ENCODE measurements at places on chromosomes 5 and 9. TPM values are rescaled to one million over a fixed set of nuclear protein-coding genes. Genes with fewer than 3 reads are reported as not detected.

GRCh38 chr5:59542851-59543820 lies 350.4 kb downstream of the PDE4D start:
- DNase-seq: no peak

DNA sequence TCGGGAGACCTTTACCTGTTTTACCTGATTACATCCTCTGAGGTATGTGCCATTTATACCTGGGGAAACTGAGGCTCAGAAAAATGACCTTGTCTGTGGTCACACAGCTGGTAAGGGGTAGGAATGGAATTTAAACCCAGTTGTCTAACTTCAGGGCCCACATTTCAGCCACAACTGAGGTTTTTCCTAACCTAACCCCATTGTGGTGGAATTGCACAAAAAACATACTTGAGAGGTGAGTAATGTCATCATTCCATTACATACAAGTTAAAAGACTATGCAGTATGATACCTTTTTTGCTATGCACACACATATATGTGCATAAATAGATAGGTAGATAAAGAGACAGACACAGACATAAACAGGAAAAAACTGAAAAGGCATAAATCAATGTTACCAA lies 14.1 kb downstream of the FGF1 start:
- DNase-seq: no peak

DNA sequence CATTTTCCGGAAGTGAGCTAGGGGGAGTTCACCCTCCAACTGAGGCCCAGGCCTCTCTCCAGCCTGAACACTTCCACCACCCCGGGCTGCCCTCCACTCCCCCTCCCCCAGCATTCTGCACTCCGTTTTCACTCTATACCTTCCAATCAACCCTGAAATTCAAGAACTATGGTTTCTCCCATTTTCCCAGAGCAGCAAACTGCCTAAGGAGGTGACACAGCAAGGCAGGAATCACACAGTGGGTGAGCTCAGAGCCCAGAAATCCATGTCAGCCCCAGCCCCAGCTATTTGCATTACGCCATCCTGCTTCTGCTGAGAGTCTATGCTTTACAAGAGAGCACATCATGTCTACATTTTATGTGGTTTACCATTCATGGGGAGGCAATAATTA lies 11.9 kb downstream of the MSX2 start:
- no peak for DNase-seq

GRCh38 chr5:72634444-72634843 lies 127.2 kb upstream of the ZNF366 start:
- no peak for DNase-seq

DNA sequence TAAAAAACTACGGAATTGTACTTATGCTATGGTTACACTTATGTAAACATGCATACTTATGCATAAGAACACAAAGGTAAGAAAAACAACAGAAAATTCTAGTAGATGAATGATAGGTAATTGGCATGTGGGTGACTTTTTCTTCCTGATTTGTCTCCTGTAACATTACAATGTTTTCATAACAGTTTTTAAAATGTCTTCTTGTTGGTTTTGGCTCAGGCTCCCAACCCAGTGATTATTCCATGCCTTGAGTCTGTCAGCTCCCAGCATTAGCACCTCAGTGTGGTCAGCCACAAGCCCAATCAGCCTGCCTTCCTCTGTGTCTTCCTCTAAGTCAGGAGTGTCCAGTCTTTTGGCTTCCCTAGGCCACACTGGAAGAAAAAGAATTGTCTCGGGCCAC lies 7.9 kb upstream of the FOXE1 start:
- no peak for DNase-seq

GRCh38 chr5:114789773-114790402 lies 379.8 kb downstream of the TRIM36 start:
- DNase-seq: no peak

DNA sequence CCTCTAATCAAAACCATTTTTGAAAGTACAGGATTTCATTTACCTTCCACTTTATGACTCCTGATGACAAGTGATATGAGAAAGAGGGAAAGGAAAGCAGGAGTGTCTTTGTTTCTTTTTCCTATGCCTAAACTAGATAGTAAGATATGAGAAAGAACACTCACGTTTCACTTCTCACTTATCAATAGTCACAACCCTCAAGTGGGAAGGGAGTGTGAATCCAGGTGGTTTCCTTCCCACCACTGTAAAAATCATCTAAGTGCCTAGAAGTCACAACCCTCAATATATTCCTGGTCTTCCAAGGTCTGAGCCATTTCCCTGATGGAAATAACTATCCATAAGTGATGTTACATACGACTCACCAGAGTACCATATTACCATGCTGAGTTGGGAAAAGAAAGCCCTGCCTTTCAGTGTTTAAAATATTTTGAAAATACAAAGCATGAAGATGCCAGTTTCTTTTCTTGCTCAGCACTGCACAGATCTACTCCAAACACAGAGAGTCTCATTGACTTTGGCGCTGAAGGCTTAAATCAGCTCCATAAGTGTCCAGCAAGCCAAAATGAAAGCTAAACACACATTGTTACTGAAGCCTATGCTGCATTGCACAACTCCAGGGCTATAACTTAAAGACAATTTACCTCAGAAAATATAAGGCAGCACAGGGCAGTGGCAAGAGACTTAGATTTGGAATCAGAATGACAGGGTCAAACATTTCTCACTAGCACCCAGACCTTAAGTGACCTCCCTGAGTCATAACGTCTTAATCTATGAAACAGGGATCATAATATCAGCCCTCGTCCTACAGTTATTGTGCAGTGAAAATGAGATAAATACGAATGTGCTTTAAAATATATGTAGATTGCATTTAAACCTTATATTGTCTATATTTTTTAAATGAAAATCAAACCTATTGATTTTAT lies 301.2 kb downstream of the KIAA0825 start:
- no peak for DNase-seq

- no peak for DNase-seq
Measured at GRCh38 chr9:38249587-38250210, 142.8 kb upstream of the ALDH1B1 start.

DNA sequence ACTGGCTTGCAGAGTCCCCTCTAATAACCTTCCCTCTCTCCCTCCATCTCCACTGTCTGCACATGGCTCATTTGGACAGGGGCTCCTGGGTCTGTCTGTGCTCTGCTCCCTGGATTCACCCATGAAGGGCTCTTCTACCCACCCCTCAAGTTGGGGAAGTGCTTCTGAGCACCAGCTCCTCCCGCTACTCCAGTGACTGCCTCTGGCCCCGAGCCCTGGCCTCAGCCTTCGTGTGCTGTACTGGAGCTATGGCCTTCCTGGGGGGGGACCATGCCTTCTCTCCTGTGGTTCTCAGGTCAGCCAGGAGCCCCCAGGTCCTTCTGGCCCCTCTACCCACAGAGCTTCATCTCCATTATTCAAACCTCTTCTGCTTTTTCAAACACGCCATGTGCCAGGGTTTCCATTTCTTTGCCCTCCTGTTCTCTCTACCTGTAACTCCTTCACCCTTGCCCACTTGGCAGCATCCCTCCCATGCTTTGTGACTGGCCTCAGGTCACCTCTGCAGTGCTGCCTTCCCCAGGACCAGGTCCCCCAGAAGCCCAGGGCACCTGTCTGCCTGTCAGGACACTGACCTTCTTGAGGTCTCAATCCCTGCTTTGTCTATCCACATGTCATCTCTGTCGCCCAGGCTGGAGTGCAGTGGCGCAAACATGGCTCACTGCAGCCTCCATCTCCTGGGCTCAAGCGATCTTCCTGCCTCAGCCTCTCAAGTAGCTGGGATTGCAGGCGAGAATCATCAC lies 9.5 kb downstream of the SH3PXD2B start:
- no peak for DNase-seq

- DNase-seq: no peak
Measured at GRCh38 chr5:77426670-77427069, 65.4 kb downstream of the WDR41 start.

GRCh38 chr5:105639068-105639467 lies 2031.7 kb downstream of the EFNA5 start:
- no peak for DNase-seq

GRCh38 chr5:102663749-102664530 lies 91.2 kb upstream of the PAM start:
- DNase-seq: no peak

DNA sequence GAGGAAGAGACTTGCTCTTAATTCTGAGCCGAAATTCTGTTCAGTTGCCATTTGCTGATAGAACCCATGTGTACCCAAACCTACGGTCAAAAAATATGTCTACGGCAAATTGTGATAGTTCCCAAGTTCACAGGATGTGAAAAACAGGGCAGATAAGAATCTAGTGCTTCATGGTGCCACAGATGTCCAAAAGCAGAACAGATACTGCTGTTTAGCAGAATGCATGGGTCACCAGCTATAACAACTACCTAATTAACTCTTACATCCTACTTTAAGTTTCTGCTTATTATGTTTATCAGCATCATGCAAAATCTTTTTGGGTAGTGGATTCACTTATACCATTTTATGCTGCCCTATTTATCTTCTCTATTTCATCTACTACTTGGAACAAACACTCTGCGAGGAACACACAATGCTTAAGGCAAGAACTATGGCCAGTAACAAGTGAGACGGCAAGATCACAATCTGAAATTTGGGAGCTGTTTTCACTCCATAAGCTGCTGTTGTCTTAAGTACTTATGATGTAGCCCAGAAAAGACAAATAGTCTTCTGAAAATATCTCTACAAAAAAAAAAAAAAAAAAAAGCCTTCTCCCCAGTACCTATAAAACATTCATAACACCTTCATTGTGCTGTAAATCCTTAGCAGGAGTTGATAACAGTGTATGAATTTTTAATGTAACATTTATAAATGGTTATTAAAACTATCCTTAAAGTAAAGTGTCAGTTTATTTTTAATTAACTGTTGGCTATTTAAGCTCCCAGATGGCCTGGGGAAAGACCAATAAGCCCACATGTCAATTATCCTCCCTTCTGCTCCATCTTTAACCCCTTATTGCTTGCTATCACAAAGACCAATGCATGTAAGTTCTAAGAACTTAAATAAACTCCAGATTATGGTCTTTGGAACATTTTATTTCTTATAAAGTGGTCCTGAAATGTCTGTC lies 232.3 kb downstream of the TLR4 start:
- DNase-seq: no peak

DNA sequence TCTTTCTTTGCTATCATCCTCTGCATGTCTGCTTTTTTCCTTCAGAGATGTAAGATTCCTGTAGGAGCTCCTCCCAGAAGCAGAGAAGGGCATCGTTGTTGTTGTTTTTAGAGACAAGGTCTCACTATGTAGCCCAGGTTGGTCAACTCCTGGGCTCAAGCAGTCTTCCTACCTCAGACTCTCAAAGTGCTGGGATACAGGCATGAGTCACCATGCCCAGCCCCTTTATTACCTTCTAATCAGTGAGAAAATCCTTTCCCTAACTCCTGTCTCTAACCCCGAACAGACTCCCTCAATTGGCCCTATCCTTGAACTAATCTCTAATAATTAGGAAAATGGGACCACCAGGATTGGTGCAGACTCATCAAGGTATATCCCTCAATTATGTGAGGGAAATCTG lies 64.4 kb downstream of the GALNT10 start:
- no peak for DNase-seq

- no peak for DNase-seq
Measured at GRCh38 chr9:88835772-88836171, 155.5 kb upstream of the S1PR3 start.

GRCh38 chr5:50964746-50965653 lies 298.6 kb downstream of the PARP8 start:
- no peak for DNase-seq

DNA sequence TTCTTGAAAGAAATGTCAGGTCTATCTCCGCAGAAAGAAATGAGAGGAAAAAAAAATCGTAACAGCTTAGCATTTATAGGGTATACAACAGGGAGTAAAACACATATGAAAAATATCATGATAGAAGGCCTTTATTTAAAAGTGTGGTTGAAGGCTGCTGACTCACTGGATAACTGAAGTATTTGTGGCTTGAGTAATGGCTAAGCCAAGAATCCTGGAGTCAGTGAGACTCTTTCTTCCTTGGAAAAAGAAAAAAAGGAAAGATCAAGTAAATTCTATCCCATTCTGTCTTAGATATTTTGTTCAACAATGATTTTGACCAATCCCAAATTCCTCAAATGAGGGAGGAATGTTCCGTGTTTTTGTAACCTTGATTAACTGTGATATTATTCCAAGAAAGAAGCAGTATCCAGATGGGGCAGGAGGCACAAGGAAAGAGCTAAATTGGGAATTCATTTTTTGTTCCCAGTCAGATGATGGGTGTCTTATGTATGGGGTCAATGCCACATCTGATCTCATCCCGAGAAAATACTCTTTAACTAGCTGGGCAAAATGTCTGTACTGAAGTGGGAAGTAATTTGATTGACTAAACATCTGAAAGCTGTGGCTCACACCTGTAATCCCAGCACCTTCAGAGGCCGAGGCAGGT lies 64.3 kb upstream of the MYO10 start:
- DNase-seq: no peak

- no peak for DNase-seq
Measured at GRCh38 chr5:78405829-78406750, 45.7 kb downstream of the SCAMP1 start.

- no peak for DNase-seq
Measured at GRCh38 chr5:41095324-41096101, 24.4 kb upstream of the MROH2B start.

Gene PCDHA7
- total RNA-seq: not detected

Gene TMEM171
- not detected for total RNA-seq

Gene SARDH
- total RNA-seq: 3.4 TPM

Gene JAKMIP2
- 8.2 TPM for total RNA-seq

Gene SCGB3A1
- total RNA-seq: not detected

Gene SPATA31C1
- total RNA-seq: not detected

Gene PCAT7
- total RNA-seq: not detected

Gene BNC2
- not detected for total RNA-seq

Gene ENTPD8
- not detected for total RNA-seq

All from activated CD8-positive, alpha-beta T cell treated with anti-CD3 and anti-CD28 coated beads, Interleukin-2, amount 10 ng/mL, durations not matched to agents 7 days and 5 days (primary cell).